Stimulated activated CD4-positive, alpha-beta T cell treated with anti-CD3 and anti-CD28 coated beads, Interleukin-15, amount 100 ng/mL, for 48 hours (primary cell): ENCODE measurements at places on chromosomes 2 and 18.

GRCh38 chr2:102848366-102848839 is 86.6 kb downstream of the TMEM182 start:
- no peak for DNase-seq

DNA sequence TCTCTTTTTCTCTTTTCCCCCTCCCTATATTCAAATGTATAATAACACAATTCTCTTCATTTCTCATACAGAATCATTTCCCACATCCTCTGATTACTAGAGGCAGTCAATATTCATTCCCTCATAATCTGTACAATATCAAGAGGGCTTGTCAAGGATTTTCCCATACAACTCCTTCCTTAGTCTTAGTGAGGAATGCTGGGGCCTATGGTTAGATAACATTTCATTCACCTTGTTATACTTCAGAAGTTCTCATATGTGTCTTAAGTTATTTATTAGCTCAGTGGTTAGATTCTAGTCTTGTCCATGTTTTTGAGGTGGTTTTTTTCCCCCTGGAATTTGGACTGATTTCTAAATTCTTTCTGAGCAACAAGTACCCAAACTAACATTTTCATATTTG is 289.5 kb downstream of the PDE11A start:
- DNase-seq: no peak

GRCh38 chr2:239777219-239777618 is 247.9 kb downstream of the NDUFA10 start:
- no peak for DNase-seq

DNA sequence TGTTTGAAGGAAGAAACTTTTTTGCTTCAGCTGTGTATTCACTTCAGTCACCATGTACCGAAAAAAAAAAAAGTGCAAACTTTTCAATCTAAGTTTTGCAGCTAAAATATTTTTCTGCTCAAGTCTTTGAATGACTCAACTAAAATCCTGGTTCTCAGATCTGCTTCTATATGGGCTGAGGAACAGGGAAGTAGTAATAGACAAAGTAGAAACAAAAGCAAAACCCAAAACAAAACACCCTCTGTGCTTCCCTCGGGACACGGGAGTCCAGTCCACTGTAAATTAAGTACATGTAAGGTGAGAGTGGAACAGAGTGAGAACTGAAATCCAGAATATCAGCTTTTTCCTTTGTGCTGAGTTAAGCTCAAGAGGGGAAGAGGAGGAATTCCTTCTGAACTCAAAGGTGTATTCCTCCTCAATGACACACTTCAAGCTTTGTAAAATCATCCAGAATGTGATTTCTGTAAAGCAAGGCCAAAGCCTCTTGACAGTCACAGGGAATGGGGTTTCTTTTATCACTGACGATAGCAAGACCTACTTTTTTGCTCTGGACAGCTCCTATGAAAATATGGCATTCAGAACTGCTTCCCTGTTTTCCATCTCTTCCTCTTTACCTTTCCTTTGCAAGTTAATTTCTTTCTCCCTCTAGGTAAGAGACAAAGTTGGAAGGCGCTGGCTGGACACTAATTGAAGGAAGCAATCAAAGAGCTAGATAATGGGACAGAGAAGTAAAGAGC is 433.5 kb upstream of the MMADHC start:
- no peak for DNase-seq

- no peak for DNase-seq
These were observed 852.0 kb downstream of the BCL11A start for GRCh38 chr2:59701271-59701994.

GRCh38 chr2:239233576-239233975 is 167.2 kb downstream of the HDAC4 start:
- DNase-seq: no peak

DNA sequence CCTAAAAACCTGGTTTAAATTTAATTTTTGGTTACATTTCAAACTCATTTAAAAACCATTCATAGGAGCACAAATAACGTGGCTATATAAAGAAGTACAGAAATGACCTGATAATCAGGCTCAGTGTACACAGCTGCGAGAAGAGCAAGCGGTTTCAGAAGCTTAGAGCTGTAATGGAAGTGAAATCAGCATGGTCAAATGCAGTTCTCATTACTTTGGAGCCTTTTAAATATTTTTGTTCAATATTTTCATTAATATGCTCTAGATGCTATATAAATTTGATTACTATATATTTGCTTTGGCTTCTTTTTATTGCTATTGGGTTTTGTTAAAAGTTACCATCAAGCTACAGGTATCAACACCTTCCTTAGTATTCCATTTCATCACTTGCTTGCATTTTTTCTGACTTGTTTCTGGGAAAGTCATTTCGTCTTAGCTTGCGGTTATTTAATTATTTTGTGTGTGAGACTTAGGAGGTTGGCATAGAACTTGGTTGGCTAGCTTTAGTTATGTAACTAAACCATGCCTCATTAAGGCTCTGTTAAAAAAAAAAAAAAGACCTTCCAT is 58.7 kb downstream of the AFTPH start:
- no peak for DNase-seq

GRCh38 chr2:149015501-149015900 is 23.0 kb upstream of the LYPD6B start:
- no peak for DNase-seq

DNA sequence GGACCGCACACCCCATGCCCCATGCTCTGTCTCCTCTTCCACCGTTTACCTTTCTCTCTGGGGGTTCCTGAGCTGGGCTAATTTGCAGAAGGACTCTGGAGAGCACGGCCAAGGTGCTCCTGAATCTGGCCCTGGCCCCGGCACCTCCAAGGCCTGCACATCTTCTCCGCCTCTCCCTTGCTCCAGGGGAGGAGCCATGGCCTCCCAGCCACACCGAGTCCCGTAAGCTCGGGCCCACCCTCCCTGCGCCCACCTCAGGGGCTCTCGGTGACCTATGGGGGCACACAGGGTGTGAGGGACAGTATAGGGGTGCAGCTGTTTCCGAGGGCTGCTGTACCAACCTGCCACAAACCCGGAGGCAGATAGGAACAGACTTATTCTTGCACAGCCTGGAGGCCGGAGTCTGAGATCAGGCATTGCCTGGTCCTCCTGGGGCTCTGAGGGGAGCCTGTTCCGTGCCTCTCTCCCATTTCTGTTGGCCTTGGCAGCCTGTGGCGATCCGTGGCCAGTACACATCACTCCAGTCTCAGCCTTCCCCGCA is 127.3 kb upstream of the GPC1 start:
- no peak for DNase-seq

DNA sequence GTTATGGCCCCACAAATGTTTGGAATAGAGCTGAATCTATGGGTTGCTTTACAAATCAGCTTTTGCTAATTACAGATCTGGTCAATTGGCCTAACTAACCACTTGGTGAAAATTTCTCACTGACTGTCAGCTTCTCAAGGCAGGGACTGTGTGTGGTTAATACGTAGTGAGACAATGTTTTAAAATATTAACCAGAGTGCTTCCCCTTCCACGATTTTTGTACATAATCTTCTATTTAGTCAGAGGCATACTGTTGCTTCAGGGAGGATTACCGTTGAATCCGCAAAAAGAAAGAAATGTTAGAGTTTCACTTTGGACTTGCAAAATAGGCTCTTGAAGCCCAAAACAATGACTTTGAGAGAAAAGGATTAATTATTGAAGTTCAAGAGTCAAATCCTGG is 14.9 kb upstream of the KCNS3 start:
- DNase-seq: no peak

DNA sequence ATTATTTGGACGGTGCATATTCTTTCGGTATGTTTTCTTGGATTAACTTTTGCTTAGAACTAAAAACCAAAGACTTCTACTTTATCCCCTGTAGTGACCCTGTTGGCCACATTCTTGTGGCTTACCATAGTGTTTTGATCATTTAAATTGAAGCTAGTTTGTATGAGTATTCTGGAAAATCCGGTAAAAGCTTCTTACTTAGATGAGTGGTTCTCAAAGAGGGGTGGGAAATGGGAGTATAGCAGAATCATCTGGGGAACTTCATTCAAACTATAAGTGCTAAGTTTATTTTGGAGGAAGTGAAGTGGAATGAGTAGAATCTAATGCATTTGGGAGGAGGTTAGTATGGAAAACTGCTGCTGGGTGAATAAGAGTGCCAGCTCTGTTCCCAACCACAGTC is 3.8 kb downstream of the PPP1CB start:
- no peak for DNase-seq

- no peak for DNase-seq
These were observed 53.6 kb upstream of the PKDCC start for GRCh38 chr2:41994233-41994637.

- DNase-seq: no peak
These were observed 1.8 kb downstream of the PDE11A start for GRCh38 chr2:178070824-178071223.

DNA sequence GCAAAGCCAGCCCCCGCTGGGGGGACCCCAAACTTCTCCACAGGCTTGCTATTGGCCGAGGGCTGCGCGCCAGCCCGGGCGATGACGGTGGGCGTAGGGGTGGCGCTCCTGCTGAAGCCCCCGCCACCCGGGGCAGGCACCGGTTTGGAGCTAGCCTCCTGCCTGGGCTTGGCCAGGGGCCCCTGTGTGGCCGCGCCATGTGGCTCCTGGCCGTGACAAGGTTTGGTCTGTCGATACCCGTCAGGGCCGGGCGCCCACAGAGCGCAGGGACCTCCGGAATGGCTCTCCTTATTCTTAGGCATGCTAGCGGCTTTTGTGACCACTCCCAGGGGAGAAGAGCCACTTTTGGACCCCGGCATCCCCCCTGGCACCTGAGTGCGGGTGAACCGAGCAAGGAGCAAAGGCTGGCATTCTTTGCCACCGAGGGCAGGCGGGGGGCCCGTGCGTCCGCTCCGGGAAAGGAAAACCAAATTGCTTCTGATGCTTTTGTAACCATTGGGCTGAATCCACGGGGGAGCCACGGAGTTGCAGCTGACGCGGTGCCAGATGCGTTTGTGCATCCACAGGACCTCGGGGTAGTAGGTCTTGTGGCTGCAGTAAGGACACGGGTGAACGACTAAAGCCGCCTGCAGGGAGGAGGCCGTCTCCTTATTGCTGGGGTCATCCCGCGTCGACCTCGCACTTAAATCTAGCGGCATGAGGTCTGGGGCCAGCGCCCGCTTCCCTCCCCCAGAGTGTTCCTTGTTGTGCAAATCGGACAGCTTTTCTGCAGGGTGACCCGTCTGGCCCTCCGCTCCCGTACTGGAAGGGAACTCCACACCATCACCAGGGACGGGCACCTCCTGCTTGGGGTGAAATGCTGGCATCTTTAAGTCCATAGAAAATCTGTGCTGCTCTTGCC is 115.6 kb downstream of the ZNF516 start:
- no peak for DNase-seq

DNA sequence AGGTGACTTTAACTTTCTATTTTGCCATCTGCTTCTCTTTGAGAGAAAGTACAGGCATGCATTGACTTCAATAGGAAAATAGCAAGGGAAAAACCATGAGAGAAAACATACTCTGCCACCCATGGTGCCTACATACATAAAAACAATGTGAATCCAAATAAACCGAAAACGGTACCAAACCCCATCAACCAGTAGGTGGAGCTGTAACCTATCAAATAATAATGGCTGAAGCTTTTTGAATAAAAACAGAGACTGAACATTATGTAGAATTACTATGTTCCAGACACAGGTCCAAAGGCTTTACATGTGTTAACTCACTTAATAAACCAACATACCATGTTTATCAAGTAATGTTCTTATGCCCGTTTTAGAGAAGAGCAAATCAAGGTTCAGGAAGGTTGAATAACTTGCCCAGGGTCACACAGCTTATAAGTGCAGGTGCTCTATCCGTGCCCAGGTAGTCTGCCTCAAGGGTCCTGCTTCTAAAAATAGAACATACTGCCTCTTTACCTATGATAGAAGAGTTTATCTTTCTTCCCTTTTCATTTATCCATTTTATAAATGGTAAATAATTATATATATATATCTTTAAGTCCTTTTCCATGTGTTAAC is 293.9 kb upstream of the SYT4 start:
- DNase-seq: no peak

DNA sequence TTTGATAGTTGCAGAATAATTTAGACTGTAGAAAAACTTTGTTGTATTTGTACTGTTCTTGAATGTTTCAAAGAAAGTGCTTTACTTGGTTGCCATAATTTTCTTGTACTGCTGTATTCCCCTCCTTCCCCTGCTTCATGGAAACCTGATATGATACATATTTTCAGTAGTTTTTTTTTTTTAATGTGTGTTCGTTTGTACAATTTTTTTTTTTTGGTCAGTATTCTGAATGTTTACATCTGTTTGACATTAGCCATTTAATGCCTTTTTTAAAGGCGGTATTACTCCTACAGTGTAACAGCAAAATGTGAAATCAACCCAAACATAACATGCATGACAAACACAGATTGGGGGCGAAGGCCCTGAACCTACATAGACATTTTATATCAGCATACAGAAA is 172.3 kb downstream of the ASXL3 start:
- no peak for DNase-seq

DNA sequence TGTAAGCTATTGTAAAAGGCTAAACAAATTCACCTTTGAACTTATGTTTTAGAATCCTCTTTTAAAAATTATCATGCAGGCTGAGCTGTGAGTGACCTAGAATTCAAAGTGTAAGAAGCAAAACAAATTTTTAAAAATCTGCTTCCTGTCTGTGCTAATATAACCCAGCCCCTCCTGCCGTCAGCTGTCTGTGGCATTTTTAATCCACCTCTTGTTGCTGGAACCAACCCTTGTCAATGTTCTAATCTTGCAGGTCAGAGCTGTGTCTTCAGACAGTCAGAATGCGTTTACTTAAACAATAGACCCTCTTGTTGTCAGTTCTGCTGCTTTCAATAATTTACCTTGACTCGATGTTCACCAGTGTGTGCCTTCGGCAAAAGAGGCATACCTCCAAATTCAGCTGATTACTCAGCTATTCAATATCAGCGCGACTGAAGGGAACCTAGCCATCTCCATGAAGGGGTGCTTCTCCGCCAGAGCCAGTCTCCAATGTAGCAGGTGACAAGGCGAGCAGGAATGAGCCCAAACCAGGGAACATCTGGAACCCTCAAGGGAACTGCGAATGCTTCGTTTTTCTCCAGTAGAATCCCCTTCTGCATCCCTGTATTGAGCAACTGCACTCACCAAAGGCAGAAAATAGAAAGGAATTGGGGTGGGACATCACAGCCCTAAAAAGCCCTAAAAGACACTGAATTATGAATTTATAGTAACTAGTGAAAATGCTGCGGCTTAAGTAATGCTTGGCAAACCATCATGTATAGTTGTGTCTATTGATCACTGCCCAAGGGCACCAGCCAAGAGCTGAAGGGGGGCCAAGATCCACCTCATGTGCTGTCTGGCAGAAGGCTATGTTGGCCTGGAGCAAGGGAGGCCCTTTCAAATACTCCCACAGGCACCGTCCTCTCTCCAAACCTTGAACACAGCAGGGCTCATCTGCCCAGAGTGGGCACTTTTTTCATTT is 62.5 kb downstream of the LYPD6B start:
- no peak for DNase-seq
